Neural progenitor cell (in vitro differentiated cells): ENCODE measurements at places on chromosomes 3 and 15. TPM values are rescaled to one million over a fixed set of nuclear protein-coding genes. Genes with fewer than 3 reads are reported as not detected.
A peak's percentile ranks its signal among the peaks of the same experiment; 100 is the strongest.

ABHD6 gene
- 18.5 and 21.5 TPM in 2 replicates for total RNA-seq

SKIL gene
- total RNA-seq: 18.0 and 26.6 TPM in 2 replicates

RYR3 gene
- 2.1 and 4.4 TPM in 2 replicates for total RNA-seq

IMPG2 gene
- 0.03 and 0.15 TPM in 2 replicates for total RNA-seq

TPRG1 gene
- total RNA-seq: 0.37 and 0.71 TPM in 2 replicates

DNA sequence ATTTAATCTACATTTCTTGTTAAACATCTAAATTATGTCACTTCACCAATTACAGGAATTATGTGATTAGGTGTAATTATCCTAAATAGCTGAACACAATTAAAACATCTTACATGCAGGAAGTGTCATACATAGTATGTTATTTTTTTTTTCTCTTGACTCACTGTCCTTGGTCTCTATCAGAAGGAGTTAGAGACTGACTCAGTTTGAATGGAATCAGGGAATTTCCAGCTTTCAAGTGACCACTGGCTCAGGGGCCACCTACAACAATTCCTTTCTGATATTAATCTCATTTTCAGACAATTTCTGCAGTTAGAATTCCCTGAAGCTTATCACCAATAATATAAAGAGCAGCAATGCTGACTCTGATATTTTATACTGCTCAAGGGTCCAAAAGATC lies 400.7 kb downstream of the ROBO1 start:
- H3K27me3 ChIP-seq: no peaks in the 10 kb centered on the region
- no peak for DNase-seq
- no peak overlapping the region for H3K4me3 ChIP-seq
- H3K27ac ChIP-seq: no peak overlapping the region

DNA sequence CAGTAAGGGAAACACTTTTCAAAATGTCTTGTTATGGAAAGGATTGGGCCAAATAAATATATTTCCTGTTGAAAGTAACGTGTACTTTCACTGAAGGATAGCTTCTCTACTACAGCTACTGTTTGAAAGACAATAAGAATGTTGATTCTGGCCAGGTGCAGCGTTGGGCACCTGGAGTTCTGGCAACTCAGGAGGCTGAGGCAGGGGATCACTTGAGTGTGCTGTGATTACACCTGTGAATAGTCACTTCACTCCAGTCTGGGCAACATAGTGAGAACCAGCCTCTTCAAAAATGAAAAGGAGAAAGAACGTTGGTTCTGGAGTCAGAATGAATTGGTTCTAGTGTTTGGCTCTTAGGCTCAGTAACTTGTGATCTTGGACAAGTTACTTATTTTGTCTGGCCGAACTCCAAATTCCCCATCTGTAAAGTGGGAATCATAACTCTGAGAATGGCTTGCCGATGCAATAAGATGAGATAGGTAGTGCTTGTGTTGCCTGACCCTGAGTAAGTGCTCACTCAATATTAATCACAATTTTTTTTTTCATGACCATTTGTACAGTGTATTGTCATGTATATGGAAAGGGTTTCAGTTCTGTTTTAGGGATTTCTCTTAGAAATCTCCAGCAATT lies 310.8 kb downstream of the PTPRG start:
- DNase-seq: no peak
- H3K27ac ChIP-seq: peak overlapping the region; percentile 89
- H3K4me3 ChIP-seq: no peak overlapping the region
- H3K4me1 ChIP-seq: peaks cover 80% of the 10 kb centered on the region

- H3K4me3 ChIP-seq: no peak overlapping the region
- no peaks in the 10 kb centered on the region for H3K36me3 ChIP-seq
- H3K27ac ChIP-seq: no peak overlapping the region
- H3K4me1 ChIP-seq: peaks cover 3% of the 10 kb centered on the region
- DNase-seq: no peak
- no peaks in the 10 kb centered on the region for H3K27me3 ChIP-seq
Observed at GRCh38 chr15:67746450-67746849, 78.9 kb upstream of the SKOR1 start.

DNA sequence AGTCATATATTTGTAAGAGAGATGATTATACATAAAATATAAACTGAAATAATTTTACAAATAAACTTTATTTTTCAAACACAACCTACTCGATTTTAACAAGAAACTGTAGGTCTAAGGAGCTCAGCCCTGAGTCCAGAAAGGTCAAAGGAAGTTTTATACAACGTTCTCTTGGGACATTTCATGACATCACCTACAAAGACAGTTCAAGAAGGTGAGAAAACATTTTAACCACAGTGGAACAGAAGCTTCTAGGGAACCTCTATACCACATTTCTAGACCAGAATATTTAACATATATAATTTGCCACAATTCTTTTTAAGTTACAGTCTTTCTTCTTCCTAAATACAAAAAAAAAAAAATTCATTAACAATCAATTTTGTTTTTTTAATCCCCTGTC lies 40.1 kb downstream of the CBLB start:
- no peaks in the 10 kb centered on the region for H3K4me1 ChIP-seq
- no peaks in the 10 kb centered on the region for H3K27me3 ChIP-seq
- DNase-seq: no peak
- no peak overlapping the region for H3K4me3 ChIP-seq
- H3K36me3 ChIP-seq: no peaks in the 10 kb centered on the region
